ENCODE measurements at places on chromosomes 12 and 14. TPM values are rescaled to one million over a fixed set of nuclear protein-coding genes. Genes with fewer than 3 reads are reported as not detected.

Gene MYH6
- total RNA-seq, result not detected

Gene NRXN3
- total RNA-seq, result not detected

Gene MGST1
- 1.5 TPM for total RNA-seq

GRCh38 chr14:44529026-44529425 is 21.9 kb upstream of the FSCB start:
- no peak overlapping the region for H3K27ac ChIP-seq
- H3K4me3 ChIP-seq, result no peak overlapping the region
- H3K36me3 ChIP-seq, result no peaks in the 10 kb centered on the region
- H3K27me3 ChIP-seq, result no peaks in the 10 kb centered on the region
- DNase-seq, result no peak
- H3K4me1 ChIP-seq, result no peaks in the 10 kb centered on the region

- DNase-seq, result no peak
- H3K27ac ChIP-seq, result no peak overlapping the region
- no peaks in the 10 kb centered on the region for H3K27me3 ChIP-seq
- no peaks in the 10 kb centered on the region for H3K36me3 ChIP-seq
These were observed 210.4 kb upstream of the NUDT4 start for GRCh38 chr12:93167331-93167730.

- no peak for DNase-seq
- H3K27ac ChIP-seq, result no peak overlapping the region
- no peak overlapping the region for H3K4me3 ChIP-seq
- no peaks in the 10 kb centered on the region for H3K27me3 ChIP-seq
- no peaks in the 10 kb centered on the region for H3K36me3 ChIP-seq
- no peaks in the 10 kb centered on the region for H3K4me1 ChIP-seq
These were observed 158.0 kb downstream of the RAD51B start for GRCh38 chr14:67977434-67978034.

DNA sequence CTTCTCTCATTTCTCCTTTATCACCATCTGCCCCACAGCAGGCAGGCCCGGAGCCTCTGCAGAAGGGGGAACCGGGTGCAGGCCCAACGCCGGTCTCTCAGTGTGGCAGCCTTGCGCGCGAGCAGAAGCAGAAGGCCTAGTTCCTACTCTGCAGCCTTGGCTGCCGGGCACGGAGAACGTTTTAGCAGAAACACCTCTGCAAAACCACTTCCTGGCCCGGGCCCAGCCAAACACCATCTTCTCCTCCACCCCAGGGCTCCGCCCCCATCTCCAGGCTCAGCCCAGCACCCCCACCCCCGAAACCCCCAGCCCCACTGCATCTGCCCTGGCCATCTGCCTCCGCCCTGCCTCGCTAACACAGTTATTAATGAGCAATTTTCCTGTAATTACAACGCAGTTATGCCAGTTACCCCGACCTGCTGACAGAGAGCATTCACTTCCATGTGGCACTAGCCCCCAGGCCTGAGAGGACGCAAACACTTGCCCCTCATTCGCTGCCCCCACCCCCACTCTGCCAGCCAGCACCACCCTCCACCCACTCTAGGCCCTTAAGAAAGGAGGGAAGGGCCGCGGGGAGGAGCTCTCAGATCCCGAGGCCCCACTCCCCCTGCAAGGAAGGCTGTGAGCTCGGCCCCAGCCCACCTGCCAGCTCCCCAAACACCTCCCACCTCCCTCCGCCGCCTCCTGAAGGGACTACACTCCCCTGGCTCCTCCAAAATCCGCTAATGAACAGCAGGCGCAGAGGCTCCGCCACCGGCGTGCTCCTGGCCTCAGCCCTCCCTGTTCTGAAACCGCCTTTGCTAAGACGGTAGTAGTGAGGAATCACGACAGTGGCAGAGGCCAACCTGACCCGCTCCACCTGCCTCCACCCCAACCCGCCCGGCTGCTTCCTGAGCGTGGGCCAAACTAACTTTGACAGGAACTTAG is 44.7 kb upstream of the FBRSL1 start:
- peak overlapping the region; percentile 98 for H3K27ac ChIP-seq
- peak; percentile 79 for DNase-seq
- no peaks in the 10 kb centered on the region for H3K36me3 ChIP-seq
- H3K4me3 ChIP-seq, result peak overlapping the region; percentile 54
- H3K4me1 ChIP-seq, result peaks cover 36% of the 10 kb centered on the region

GRCh38 chr12:118312578-118312977 is 60.1 kb downstream of the TAOK3 start:
- no peak overlapping the region for H3K4me3 ChIP-seq
- no peaks in the 10 kb centered on the region for H3K36me3 ChIP-seq

- H3K27me3 ChIP-seq, result no peaks in the 10 kb centered on the region
- no peak overlapping the region for H3K4me3 ChIP-seq
- H3K36me3 ChIP-seq, result no peaks in the 10 kb centered on the region
- no peak overlapping the region for H3K27ac ChIP-seq
- DNase-seq, result no peak
- H3K4me1 ChIP-seq, result no peaks in the 10 kb centered on the region
These were observed 305.5 kb downstream of the AEBP2 start for GRCh38 chr12:19744705-19745218.

DNA sequence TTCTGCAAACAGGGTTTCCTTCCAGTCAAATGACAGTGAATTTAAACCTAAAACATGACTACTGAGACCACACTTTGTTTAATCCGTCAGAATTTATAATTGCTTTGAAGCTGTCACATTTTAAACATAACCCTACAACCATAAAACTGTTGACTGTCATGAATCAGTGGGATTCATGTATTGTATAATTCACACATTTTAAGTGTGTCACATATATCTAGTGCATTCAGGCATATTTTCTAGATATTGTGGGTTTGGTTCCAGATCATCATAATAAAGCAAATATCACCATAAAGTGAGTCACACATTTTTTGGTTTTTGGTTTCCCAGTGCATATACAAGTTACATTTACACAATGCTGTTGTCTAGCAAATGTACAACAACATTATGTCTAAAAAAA is 304.4 kb downstream of the TMEM132D start:
- H3K4me3 ChIP-seq, result no peak overlapping the region
- H3K27ac ChIP-seq, result no peak overlapping the region
- no peaks in the 10 kb centered on the region for H3K27me3 ChIP-seq
- no peaks in the 10 kb centered on the region for H3K36me3 ChIP-seq

DNA sequence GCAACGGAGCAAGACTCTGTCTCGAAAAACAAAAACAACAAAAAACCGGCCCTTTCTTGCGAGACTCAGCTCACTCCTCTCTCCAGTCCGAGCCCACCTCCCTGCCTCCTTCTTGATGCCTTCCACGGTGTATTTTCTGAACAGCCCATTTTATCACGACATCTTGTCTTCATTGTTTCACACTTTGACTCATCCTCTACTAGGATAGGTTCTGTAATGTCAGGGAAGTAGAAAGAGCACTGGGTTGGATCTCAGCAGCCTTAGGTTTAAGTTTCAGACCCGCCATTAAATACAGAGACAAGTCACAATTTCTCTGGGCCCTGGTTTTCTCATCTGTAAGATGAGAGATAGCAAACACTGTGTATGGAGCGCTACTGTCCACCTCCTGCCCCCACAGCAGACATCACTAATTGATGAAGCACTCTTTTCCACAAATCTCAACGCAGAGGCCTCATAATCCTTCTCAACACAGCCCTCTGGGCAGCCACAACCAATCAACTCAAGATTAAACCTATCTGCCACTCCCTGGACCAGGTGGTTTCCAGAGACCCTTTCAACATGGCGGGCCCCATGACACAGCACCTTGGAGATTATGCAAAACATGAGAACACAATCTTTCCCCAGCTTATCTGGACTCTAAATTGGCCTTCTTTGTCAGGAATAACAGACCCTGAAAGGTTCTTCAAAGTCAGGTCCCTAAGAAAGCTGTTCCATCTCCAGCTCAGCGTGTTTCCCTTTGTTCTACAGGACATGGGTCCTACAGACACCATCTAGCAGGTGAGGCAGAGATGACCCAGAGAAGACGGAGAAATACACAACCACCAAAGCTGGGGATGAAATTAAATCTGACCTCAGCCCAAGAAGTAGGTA is 35.6 kb downstream of the CCDC88C start:
- peaks cover 98% of the 10 kb centered on the region for H3K4me1 ChIP-seq
- DNase-seq, result no peak
- peaks cover 46% of the 10 kb centered on the region for H3K36me3 ChIP-seq
- H3K27me3 ChIP-seq, result no peaks in the 10 kb centered on the region
- H3K4me3 ChIP-seq, result no peak overlapping the region
- peak overlapping the region; percentile 22 for H3K27ac ChIP-seq
